ENCODE measurements at places on chromosomes 5 and 9. TPM values are rescaled to one million over a fixed set of nuclear protein-coding genes. Genes with fewer than 3 reads are reported as not detected.
A peak's percentile ranks its signal among the peaks of the same experiment; 100 is the strongest.

DNA sequence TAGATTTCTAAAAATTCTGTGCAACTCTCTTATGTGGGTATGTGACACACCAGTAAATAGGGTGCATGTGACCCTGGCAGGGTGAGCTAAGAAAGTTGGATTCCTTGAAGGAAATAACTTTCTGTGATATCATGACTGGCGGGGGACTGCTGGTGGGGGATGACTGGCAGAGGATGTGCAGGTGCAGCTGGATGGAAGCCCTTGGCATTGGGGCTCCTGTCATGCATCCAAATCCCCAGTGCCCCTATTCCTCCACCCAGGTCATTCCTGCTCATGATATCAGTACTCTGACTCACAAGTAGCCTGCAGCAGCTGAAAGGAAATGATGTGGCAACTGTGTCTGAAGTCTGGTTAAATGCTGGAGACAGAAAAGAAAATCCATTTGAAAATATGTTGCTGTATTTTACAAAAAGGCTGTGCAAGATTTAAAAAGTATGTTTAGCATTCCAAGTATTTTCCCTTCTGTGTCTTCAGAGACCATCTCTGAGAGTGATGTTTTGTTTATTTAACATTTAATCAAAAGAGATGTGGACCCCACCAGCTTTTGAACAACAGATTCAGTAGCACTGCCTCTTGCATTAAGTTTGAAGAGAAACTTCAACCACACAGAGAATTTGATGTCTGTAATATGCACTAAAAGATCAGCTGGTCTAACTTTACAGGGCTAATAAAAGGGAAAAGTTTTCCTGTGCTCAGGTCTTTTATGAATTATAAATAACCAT lies 17.9 kb upstream of the ZSWIM6 start:
- H3K4me3 ChIP-seq: no peak overlapping the region
- peak overlapping the region; percentile 54 for H3K27ac ChIP-seq
- H3K36me3 ChIP-seq: no peaks in the 10 kb centered on the region

DNA sequence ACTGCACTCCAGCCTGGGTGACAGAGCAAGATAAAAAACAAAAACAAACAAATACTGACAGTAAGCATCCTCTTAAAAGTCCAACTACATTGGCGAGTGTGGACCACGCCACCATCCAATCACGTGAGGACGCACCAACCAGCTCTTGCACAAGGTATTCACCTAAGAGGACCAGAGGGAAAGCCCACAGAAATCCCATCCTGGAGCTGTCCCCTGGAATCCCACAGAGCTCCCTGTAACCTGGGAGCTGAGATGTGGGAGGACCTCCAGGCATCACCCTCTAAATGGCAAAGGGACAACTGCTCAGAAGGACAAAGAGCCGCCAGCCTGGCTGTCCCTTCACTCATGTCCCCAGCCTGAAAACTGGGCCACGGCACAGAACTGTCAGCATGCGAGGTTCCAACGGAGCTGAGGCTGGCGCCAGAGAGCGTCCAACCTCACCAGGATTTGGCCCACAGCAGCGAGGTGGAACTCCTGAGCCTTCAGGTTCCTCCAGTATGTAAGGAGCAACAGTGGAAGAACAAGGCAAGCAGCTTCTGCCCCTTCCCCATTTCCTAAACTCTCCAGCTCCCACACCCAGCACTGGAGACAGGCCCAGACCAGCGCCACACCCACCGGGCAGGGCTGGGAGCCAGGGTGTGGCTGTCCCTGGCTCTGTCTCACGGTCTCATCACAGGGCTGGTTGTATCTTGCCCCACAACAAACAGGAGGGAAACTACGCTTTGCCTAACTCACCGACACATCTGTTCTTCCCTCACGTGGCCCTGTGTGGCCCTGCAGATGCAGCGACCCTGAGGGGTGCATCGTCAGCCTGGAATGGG lies 15.2 kb downstream of the IPPK start:
- no peaks in the 10 kb centered on the region for H3K27me3 ChIP-seq
- no peak overlapping the region for H3K4me3 ChIP-seq
- peaks cover 10% of the 10 kb centered on the region for H3K36me3 ChIP-seq
- DNase-seq: peak; percentile 5

DNA sequence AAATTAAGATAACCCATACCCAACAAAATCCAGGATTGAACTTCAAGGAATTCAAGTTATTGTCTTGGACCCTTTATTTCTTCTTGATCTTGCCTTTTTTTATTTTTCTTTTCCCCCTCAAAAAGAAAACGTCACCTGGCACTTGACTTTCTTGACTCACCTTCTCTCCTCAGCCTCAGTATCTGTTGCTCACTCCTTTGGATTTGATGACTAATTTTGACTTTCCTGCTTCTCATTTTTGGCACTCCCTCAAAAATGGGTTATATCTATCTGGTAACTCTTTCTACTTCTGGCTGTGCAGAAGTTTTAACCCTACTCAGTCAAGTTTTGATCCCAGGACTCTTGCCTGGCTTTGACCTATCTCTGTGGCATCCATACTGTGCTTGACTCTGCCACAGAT lies 66.6 kb upstream of the SPATA31D4 start:
- no peaks in the 10 kb centered on the region for H3K36me3 ChIP-seq
- H3K4me3 ChIP-seq: no peak overlapping the region
- DNase-seq: no peak
- peak overlapping the region; percentile 32 for H3K27ac ChIP-seq
- H3K27me3 ChIP-seq: no peaks in the 10 kb centered on the region

The SNX18 gene
- 13.1 TPM for total RNA-seq

GRCh38 chr5:152739916-152740315 lies 334.8 kb upstream of the NMUR2 start:
- no peak for DNase-seq
- H3K27ac ChIP-seq: no peak overlapping the region
- H3K4me1 ChIP-seq: no peaks in the 10 kb centered on the region
- H3K4me3 ChIP-seq: no peak overlapping the region
- no peaks in the 10 kb centered on the region for H3K27me3 ChIP-seq

DNA sequence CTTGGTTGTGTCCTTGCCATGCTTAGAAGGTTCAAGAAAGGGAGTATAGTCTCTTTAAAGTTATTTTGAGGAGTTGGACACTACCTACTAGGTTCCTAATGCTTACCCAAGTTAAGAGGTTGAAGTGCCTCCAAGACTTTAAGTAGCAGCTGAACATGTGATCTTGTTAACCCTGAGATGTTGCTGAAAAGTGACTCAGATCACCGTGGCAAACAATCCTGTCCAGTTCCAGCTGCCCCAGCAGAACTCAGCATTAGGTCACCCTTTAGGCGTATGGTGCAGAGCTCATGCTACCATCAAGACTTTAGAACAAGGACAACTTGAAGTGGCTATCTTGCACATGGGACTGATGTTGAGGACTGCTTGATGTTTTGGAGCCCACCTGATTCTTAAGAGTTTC lies 22.5 kb downstream of the ZNF462 start:
- H3K36me3 ChIP-seq: no peaks in the 10 kb centered on the region
- no peaks in the 10 kb centered on the region for H3K27me3 ChIP-seq
- no peak overlapping the region for H3K27ac ChIP-seq
- H3K4me3 ChIP-seq: no peak overlapping the region
- H3K4me1 ChIP-seq: 0 out of 2 replicates have a peak, but pooled peaks cover 19% of the 10 kb centered on the region
